ENCODE measurements at places on chromosomes 3 and 15. TPM values are rescaled to one million over a fixed set of nuclear protein-coding genes. Genes with fewer than 3 reads are reported as not detected.

Gene HSPBAP1
- 9.3 TPM for polyA plus RNA-seq

Gene SLC28A1
- polyA plus RNA-seq = 1.5 TPM

- no peaks in the 10 kb centered on the region for H3K36me3 ChIP-seq
- no peak overlapping the region for H3K4me3 ChIP-seq
- no peaks in the 10 kb centered on the region for H3K4me1 ChIP-seq
- DNase-seq = no peak
- no peaks in the 10 kb centered on the region for H3K27me3 ChIP-seq
Observed at GRCh38 chr15:76625267-76625666, 279.9 kb downstream of the SCAPER start.

- H3K4me1 ChIP-seq = peaks cover 9% of the 10 kb centered on the region
- H3K27me3 ChIP-seq = no peaks in the 10 kb centered on the region
- H3K27ac ChIP-seq = peak overlapping the region; percentile 53
- H3K4me3 ChIP-seq = no peak overlapping the region
- no peaks in the 10 kb centered on the region for H3K36me3 ChIP-seq
Observed at GRCh38 chr15:39299486-39300267, 281.2 kb upstream of the THBS1 start.

Gene FBXL22
- 1.3 TPM for polyA plus RNA-seq

DNA sequence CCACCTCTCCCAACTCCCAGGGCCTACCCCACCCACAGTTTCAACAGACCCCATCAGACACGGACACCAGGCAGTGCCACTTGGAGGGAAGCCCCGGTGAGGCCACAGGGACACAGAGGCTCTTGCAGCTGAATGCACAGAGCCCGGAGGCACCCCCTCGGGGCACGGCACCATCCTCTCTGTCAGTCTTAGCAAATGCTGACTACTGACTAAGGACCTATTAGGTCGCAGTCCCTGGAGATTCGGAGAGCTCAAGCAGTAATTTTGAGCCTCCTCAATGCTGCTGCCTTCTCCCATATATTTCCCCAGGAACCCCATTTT is 79.9 kb downstream of the VGLL4 start:
- peaks cover 15% of the 10 kb centered on the region for H3K4me1 ChIP-seq
- H3K27ac ChIP-seq = no peak overlapping the region
- H3K4me3 ChIP-seq = no peak overlapping the region
- no peaks in the 10 kb centered on the region for H3K36me3 ChIP-seq

Gene VGLL3
- polyA plus RNA-seq = 4.1 TPM

Data from hepatocyte (in vitro differentiated cells).